ENCODE measurements at places on chromosomes 5 and 9.

- DNase-seq: no peak
Observed at GRCh38 chr5:137735555-137736284, at the start of gene KLHL3. TSS of gene KLHL3 (minus strand) at chr5:137736089. CDS start at chr5:137735646, 443 bp downstream.

DNA sequence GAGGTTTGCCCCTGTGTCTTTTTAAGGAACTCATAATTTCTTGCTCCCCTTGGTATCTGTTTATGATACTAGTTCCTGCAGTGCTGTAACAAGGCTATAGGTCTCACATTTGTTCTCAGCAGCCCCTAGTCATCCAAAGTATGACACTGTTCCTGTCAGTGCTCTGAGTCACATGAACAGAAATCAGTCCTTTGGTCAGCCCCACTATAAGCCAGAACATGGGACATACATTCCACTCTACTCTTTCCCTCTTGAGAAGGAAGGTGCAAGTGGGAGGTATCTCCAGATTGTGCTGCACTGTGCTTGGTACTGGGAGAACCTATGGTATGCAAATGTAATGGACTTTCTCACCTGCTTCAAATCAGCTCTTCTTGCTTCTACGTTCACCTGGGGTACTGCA, 87.0 kb downstream of the IARS1 start:
- no peak for DNase-seq

DNA sequence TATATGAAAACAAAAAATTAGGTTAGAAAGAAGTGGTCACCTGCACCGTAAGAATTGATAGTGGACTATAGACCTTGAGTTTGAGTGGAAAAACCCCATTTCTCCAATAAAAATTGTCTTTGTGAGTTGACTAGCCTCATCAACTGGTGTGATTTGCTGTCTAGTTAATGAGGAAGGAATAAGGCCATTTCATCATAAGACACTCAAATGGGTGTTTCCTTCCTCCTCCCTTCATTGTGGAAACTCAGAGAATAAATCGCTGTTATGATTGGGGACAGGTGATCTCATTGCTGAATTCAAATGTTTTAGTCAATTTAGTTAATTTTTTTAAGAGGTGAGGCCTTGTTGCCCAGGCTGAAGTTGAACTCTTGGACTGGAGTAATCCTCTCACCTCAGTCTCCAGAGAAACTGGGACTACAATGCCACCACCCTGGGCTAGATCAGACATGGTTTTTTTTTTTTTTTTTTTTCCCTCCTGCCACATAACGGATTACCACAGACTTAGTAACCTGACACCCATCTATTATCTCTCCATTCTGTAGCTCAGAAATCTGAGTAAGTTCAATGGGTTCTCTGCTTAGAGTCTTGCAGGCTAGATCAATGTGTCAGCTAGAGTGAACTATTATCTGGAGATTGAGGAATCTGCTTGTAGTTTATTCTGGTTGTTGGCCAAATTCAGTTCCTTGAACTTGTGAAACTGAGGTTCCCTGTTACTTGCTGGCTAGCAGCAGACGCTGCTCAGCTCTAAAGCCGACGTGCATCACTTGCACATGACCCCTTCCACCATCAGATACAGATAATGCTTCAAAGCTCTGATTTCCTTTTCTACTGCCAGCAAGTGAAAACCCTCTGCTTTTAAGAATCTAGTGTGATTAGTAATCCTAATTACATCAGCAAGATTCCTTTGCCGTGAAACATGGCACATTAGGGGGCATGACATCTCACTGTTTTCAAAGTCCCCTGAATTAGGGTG, 663.8 kb upstream of the CDH9 start:
- no peak for DNase-seq

GRCh38 chr9:86751207-86751606, 196.1 kb downstream of the GAS1 start:
- no peak for DNase-seq

DNA sequence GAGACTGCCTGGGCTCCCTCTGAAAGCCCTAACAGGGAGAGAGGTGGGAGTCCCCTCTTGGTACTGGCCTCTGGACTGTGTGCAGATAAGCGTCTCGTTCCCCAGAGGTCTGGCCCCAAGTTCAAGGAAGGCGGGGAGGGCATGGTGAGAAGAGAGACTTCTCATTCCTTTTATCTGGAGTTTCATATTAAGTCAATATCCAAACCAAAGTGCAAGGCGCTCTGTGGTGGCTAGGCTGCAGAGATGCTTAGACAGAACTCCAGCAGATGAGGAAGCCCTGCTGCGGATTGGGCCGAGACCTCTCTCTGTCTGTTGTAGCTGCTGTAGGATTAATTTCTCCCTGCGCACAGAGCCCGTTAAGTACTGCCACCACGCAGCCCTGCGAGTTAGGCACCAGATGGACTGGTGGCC, 16.0 kb downstream of the MVB12B start:
- DNase-seq: no peak

GRCh38 chr5:114358329-114358728, 3.5 kb upstream of the KCNN2 start:
- no peak for DNase-seq

- DNase-seq: peak; percentile 29
Observed at GRCh38 chr5:170273968-170274710, 23.4 kb downstream of the LCP2 start.

DNA sequence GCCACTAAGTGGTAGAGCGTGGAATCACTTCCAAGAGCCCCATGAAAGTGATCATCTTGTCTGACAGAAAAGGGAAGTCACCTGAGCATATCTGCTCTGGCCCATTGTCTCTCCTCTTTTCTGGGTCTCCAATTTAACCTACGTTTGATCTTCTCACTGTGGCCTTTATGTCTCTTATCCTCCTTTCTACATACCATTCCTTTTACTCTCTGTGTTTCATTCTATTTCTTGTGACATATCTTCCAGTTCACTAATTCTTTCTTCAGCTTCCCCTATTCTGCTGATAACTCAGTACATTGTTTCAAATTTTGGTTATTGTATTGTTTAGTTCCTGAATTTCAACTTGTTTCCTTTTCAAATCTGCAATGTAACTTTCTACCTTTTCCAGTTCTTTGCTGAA, 132.5 kb downstream of the GPBP1 start:
- no peak for DNase-seq

GRCh38 chr5:56812110-56812509, 3.2 kb upstream of the MAP3K1 start:
- no peak for DNase-seq

GRCh38 chr5:171681677-171682076, 103.9 kb upstream of the SMIM23 start:
- DNase-seq: no peak

DNA sequence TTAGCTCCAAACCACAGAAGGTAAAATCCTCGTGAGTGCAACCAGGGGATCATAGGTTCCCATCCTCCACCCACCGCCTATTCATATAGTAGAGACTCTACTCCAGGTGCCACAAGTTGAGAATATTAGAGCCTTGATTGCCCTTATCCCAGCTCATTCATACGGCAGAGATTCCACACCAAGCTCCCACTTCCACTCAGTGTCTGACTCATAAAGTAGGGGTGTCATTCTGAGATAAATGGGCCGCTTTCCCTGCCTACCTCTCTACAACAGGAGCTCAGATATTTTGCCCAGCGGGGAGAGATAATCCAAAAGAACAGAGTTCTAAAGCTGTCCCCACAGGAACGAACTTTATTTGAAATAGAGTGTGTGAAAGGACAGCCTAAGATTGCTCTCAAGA, 9.4 kb downstream of the SLC22A4 start:
- DNase-seq: no peak
